Pancreas (tissue), 10 donors: ENCODE measurements at places on chromosomes 5 and 9. TPM values are rescaled to one million over a fixed set of nuclear protein-coding genes. Genes with fewer than 3 reads are reported as not detected.

FCHO2 gene
- 4.6 TPM for polyA plus RNA-seq

APC gene
- polyA plus RNA-seq, result 4.2 TPM

PCDHB16 gene
- 0.87 TPM for polyA plus RNA-seq

DRD1 gene
- polyA plus RNA-seq, result 0.04 TPM

DMRT3 gene
- not detected for polyA plus RNA-seq

MED27 gene
- 6.6 TPM for polyA plus RNA-seq

MORN5 gene
- 0.45 TPM for polyA plus RNA-seq

PRDM9 gene
- not detected for polyA plus RNA-seq

GABRA6 gene
- not detected for polyA plus RNA-seq

CNTFR gene
- 2.5 TPM for polyA plus RNA-seq

FAM151B gene
- polyA plus RNA-seq, result 1.2 TPM

PCDHB2 gene
- 0.70 TPM for polyA plus RNA-seq

TCOF1 gene
- polyA plus RNA-seq, result 19.9 TPM

ADRB2 gene
- polyA plus RNA-seq, result 0.42 TPM

ACOT12 gene
- 0.40 TPM for polyA plus RNA-seq

ANKHD1 gene
- 76.1 TPM for polyA plus RNA-seq

STPG3 gene
- polyA plus RNA-seq, result not detected

MCIDAS gene
- polyA plus RNA-seq, result 0.76 TPM

GLRA1 gene
- polyA plus RNA-seq, result 0.08 TPM

MARCOL gene
- not detected for polyA plus RNA-seq

ZNG1C gene
- polyA plus RNA-seq, result 13.7 TPM

IL9 gene
- polyA plus RNA-seq, result not detected

GPR21 gene
- polyA plus RNA-seq, result not detected

TEK gene
- 0.91 TPM for polyA plus RNA-seq

ADCY2 gene
- 0.52 TPM for polyA plus RNA-seq

TUSC1 gene
- polyA plus RNA-seq, result 8.5 TPM
